ENCODE measurements at places on chromosomes 6 and 20. TPM values are rescaled to one million over a fixed set of nuclear protein-coding genes. Genes with fewer than 3 reads are reported as not detected.

DNA sequence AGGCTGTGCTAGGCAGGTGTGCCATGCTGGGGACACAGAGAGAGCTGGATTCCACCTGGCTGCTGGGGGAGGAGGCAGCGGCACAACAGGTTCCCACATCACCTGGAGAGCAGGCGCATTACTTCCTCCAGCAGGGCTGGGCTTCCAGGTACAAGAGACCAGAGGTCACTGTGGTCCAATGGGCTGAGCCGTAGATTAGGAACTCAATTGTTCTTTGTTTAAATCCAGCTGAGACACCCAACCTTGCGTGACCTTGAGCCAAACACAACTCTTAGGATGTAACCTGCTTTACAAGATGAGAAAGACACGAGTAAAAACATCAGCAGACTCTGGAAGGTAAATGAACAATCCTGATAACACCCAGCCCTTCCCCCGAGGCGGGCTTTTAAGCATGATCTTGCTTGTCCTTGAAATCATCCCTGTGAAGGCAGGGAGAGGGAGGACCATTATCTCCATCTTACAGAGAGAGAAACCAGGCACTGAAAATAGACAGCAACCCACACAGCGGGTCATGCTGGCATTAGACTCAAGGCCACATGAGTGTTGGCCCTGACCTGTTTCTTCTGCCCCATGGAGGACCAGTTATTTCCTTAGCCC lies 216.5 kb upstream of the RREB1 start:
- H3K36me3 ChIP-seq: no peaks in the 10 kb centered on the region
- no peak overlapping the region for H3K27ac ChIP-seq
- peaks cover 2% of the 10 kb centered on the region for H3K27me3 ChIP-seq

DNA sequence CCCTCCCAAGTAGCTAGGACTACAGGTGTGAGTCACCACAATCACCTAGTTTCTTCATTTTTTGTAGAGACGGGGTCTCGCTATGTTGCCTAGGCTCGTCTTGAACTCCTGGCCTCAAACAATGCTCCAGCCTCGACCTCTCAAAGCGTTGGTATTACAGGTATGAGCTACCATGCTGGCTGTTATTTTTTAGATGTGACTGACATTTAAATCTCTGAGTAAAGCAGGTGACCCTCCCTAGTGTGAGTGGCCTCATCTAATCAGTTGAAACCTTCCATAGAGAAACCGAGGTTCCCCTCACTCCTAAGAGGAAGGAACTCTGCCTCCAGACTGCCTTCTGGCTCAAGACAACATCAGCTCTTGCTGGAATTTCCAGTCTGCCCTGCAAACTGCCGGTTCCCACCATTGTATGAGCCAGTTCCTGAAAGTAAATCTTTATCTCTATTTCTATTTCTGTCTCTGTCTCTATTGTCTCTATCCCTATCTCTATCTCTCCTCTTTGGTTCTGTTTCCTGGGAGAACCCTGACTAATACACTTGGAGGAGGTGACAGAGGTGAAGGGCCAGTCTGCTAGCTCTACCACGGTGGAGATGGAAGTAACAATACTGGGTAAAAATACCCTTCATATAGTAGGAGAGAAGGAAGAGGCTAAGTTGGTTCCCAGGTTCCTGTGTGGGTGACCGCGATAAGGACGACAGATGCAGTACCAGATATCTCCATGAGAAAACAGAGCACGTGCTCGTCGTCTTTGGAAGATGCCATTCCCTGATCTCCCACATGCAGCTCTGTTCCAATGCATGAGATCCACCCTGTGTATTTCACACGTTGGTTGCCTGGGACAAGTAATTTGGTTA lies 81.0 kb downstream of the MYB start:
- H3K4me1 ChIP-seq: no peaks in the 10 kb centered on the region
- H3K4me3 ChIP-seq: no peak overlapping the region
- no peak for DNase-seq
- no peaks in the 10 kb centered on the region for H3K27me3 ChIP-seq

DNA sequence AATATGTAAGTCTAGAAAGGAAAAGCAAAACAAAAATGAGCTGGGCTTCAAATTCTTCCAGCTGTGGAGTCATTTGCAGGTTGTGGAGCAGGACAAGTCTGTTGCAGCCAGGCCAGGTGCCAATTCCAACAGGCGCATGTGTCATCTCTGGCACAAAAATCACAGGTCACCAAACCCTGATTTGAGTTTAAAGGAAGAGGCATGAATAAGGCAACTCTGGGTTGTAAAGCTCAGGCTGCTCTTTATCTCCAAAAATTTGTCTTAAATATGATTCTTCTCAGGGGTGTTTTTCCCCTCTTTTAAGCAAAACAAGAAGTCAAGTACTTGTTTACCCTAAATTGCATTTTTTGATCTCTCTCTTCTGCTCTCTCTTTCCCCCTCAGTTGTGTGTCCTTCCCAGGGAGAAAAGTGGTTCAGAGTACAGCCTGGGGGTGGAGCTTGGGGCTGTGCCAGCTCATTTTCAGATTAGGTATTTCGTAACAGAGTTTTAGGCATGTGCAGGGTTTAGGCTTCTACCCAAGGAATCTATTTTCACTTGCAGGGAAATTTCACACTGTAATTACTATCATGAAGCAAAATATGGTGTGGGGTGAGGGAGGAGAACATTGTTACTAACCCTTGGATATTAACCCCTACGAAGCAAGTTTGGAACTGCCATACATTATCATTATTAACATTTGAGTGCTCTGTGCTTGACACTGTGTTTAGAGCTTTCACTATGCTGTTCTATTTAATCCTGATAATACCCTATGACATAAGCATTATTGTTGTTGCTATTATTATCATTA lies 8.3 kb upstream of the NCOA3 start:
- H3K27me3 ChIP-seq: no peaks in the 10 kb centered on the region
- peak; percentile 51 for DNase-seq
- H3K4me1 ChIP-seq: peaks cover 32% of the 10 kb centered on the region

- peak within 1 kb of the TSS; percentile 48 for H3K27ac ChIP-seq
- peaks cover 55% of the 10 kb centered on the region for H3K27me3 ChIP-seq
- peaks cover 6% of the 10 kb centered on the region for H3K4me1 ChIP-seq
- peak; percentile 28 for DNase-seq
- H3K36me3 ChIP-seq: no peaks in the 10 kb centered on the region
- H3K4me3 ChIP-seq: peak within 1 kb of the TSS; percentile 79
Measured at GRCh38 chr6:82363428-82364086, at the start of gene TPBG. TPBG (plus strand) TSS chr6:82363817; CDS start chr6:82364962, 1,145 bp downstream.

DNA sequence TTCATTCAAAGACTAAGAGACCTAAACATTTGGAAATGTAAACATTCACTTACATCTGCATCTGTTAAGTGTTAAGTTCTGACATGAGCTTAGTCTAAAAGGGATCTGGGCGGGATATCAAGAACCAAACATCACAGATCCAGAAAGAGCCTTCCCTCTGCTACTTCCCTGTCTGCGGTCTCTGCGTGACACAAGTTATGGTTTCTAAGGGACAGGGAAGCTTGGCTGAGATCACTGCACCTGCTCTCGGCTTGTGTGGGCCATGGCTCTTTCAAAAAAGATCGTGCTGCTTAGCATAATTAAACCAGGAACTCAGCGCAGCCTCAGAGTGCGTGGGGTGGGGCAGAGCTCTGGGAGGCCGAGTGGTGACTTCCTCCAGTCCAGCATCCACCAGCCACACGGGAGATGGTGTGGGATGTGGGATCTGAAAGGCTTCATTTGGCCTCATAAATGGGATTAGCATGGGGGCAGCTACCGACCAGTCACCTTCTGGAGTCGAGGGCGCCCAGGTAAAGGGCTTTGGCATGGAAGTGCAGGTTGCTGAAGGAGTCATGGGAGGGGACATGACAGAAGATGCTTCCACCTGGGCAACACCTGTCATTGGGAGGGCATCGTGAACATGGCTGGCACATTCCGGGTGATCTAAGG lies 16.7 kb upstream of the RAMACL start:
- no peak for DNase-seq
- H3K36me3 ChIP-seq: no peaks in the 10 kb centered on the region
- no peak overlapping the region for H3K4me3 ChIP-seq
- no peaks in the 10 kb centered on the region for H3K27me3 ChIP-seq

DNA sequence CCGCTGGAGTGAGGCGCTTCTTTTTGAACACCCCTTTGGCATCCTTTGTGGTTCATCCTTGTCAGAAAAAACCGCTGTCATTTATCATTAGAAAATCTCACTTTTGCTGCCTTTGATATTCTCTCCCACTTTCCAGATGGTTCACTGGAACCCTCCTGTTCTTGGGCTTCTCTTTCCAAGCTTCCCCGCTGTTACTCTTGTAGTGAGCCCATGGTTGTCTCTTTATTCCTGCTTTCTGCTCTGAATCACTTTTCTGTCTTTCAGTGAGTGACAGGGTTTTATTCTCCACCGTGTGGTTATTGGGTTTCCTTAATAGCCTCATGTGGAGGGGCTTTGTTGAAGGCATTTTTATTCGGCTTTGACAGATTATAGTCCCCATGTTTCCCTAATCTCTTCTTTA lies 117.0 kb downstream of the FARS2 start:
- peaks cover 1% of the 10 kb centered on the region for H3K36me3 ChIP-seq
- H3K27ac ChIP-seq: no peak overlapping the region
- H3K4me1 ChIP-seq: no peaks in the 10 kb centered on the region

GRCh38 chr20:43167615-43168014 lies 22.1 kb downstream of the PTPRT start:
- H3K4me1 ChIP-seq: no peaks in the 10 kb centered on the region
- H3K27me3 ChIP-seq: no peaks in the 10 kb centered on the region
- H3K36me3 ChIP-seq: no peaks in the 10 kb centered on the region
- no peak overlapping the region for H3K27ac ChIP-seq
- H3K4me3 ChIP-seq: no peak overlapping the region

DNA sequence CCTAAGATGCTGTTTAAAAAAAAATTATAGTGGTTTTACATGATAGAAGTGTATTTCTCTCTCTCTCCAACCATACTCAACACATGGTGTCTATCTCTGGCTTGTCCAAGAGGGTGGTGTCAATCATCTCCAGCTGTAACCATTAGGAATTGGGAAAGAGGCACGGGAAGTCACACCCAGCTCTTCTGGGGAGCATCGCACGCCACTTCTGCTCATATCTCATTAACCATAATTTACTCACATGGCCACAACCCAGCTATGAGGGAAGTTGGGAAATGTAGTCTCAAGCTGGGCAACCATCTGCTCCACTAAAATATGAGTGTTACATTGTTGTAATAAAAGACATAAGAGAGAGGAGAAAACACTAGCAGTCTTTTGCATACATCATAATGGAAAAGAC lies 30.4 kb upstream of the TSHZ2 start:
- H3K36me3 ChIP-seq: no peaks in the 10 kb centered on the region
- no peaks in the 10 kb centered on the region for H3K4me1 ChIP-seq
- DNase-seq: no peak
- H3K27ac ChIP-seq: no peak overlapping the region
- H3K27me3 ChIP-seq: no peaks in the 10 kb centered on the region
- H3K4me3 ChIP-seq: no peak overlapping the region

TSPYL4 gene
- 19.2 TPM for total RNA-seq

DPM1 gene
- total RNA-seq: 48.1 TPM

PI3 gene
- not detected for total RNA-seq

NKX2-2 gene
- total RNA-seq: not detected

SSTR4 gene
- not detected for total RNA-seq

BTN1A1 gene
- not detected for total RNA-seq

PCNA gene
- total RNA-seq: 393 TPM

RIPPLY2 gene
- not detected for total RNA-seq

ENPP4 gene
- 9.3 TPM for total RNA-seq
